ENCODE measurements at places on chromosomes 4 and X. TPM values are rescaled to one million over a fixed set of nuclear protein-coding genes. Genes with fewer than 3 reads are reported as not detected.

- DNase-seq: no peak
Measured at GRCh38 chrX:113399506-113400192, 559.0 kb upstream of the AMOT start.

- DNase-seq: peak; percentile 78
Measured at GRCh38 chr4:4541040-4541631, 712 bp downstream of the STX18 start.

- DNase-seq: peak; percentile 52
Measured at GRCh38 chr4:183355405-183355804, 33.2 kb upstream of the CLDN24 start.

DNA sequence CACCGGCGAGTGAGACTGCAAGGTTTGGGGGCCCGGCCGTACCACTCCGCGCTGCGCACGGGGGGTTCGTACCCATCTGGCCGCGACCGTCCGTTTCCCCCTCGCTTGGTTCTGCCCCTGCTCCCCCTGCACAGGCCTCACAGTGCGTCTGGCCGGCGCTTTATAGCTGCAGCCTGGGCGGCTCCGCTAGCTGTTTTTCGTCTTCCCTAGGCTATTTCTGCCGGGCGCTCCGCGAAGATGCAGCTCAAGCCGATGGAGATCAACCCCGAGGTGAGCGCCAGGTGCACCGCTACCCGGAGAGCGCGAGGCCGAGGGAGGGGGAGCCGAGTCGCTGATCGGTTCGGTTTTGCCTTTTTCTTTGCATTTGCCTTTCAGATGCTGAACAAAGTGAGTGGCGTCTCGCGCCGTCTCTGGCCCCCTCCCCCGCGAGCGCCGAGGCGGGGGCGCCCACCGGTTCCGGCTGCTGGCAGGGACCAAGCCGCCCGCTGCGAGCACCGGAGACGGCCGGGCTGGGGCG lies at the start of gene UCHL1:
UCHL1 (plus strand) TSS at position 189 of the 517 bp plus-strand sequence; CDS start at position 238, 49 bp downstream.
- DNase-seq: peak; percentile 80

DNA sequence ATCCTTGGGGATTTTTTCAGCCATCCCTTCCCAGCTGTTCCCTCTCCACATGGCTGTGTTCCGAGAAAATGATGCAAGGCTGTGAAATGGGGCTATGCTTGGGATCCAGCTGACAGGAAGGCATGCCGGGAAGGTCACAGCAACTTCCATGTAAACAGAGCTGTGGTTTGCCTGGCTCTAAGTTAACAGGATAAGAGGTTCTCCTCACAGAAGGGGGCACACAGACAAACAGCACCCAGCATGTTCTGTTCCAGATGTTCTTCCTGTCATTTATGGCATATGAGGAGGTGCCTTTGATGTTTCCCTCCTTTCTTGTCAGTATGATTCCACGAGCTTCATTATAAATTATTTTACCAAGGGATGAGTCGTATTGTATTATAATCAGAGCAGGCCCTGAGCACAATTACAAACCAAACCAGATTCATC lies 220.7 kb downstream of the ANTXR2 start:
- DNase-seq: peak; percentile 95

GRCh38 chr4:3461515-3462291 lies 1.4 kb upstream of the DOK7 start:
- DNase-seq: no peak

GRCh38 chr4:2946812-2947600 lies 16.2 kb downstream of the NOP14 start:
- no peak for DNase-seq

XAGE2 gene
- total RNA-seq: not detected
